ENCODE measurements at places on chromosomes 5 and 9.

- H3K27me3 ChIP-seq: no peaks in the 10 kb centered on the region
- H3K4me3 ChIP-seq: no peak overlapping the region
- no peaks in the 10 kb centered on the region for H3K4me1 ChIP-seq
- no peaks in the 10 kb centered on the region for H3K36me3 ChIP-seq
- no peak overlapping the region for H3K27ac ChIP-seq
- no peak for DNase-seq
Measured at GRCh38 chr5:9381464-9381863, 164.4 kb downstream of the SEMA5A start.

GRCh38 chr9:19156805-19157204 lies 29.5 kb upstream of the PLIN2 start:
- H3K36me3 ChIP-seq: no peaks in the 10 kb centered on the region
- no peak overlapping the region for H3K4me3 ChIP-seq
- H3K4me1 ChIP-seq: peaks cover 16% of the 10 kb centered on the region
- peak overlapping the region; percentile 65 for H3K27ac ChIP-seq

GRCh38 chr5:86929123-86929766 lies 311.5 kb downstream of the COX7C start:
- no peak for DNase-seq
- no peak overlapping the region for H3K27ac ChIP-seq
- no peak overlapping the region for H3K4me3 ChIP-seq
- no peaks in the 10 kb centered on the region for H3K4me1 ChIP-seq
- peaks cover 8% of the 10 kb centered on the region for H3K27me3 ChIP-seq

GRCh38 chr5:6182271-6182815 lies 196.0 kb downstream of the MED10 start:
- no peaks in the 10 kb centered on the region for H3K36me3 ChIP-seq
- H3K27me3 ChIP-seq: peaks cover 2% of the 10 kb centered on the region
- H3K27ac ChIP-seq: no peak overlapping the region
- H3K4me3 ChIP-seq: no peak overlapping the region
- no peaks in the 10 kb centered on the region for H3K4me1 ChIP-seq

GRCh38 chr5:84287951-84288350 lies 96.7 kb downstream of the EDIL3 start:
- H3K4me3 ChIP-seq: no peak overlapping the region
- no peaks in the 10 kb centered on the region for H3K4me1 ChIP-seq
- no peak overlapping the region for H3K27ac ChIP-seq

DNA sequence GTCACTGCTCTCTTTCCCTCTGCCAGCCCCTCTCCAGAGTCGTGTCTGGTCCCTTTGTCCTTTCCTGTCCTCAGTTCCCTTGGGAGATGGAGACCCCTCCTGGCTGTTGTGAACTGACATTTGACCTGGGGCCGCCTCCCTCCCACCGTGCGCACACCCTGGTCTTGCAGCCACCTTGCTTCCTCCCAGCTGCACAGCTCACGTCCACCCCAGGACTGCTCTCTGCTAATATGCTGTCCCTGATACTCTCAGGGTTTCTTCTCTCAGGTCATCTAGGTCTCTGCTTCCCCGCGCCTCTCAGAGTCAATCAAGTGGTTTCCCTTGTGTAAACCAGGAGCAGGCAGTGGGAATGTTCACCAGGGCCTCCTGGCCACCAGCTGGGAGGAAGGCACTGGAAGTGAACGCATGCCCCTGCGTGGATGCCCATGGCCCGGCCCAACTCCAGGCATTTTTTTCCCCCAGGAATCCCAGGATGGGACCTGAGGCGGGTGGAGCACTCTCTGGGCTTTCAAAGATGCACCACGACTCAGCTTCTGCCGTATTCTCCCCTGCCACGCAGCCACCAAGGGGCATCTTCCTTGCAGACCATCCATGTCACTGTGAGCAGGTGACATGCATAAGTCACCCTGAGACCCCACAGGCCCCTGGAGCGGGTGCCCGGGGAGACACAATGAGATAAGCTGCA lies 142.4 kb downstream of the OLFM1 start:
- DNase-seq: no peak
- no peak overlapping the region for H3K4me3 ChIP-seq
- H3K36me3 ChIP-seq: no peaks in the 10 kb centered on the region

GRCh38 chr9:77891128-77891800 lies 140.3 kb downstream of the GNAQ start:
- H3K36me3 ChIP-seq: no peaks in the 10 kb centered on the region
- no peak overlapping the region for H3K27ac ChIP-seq
- H3K27me3 ChIP-seq: no peaks in the 10 kb centered on the region
- peaks cover 7% of the 10 kb centered on the region for H3K4me1 ChIP-seq

DNA sequence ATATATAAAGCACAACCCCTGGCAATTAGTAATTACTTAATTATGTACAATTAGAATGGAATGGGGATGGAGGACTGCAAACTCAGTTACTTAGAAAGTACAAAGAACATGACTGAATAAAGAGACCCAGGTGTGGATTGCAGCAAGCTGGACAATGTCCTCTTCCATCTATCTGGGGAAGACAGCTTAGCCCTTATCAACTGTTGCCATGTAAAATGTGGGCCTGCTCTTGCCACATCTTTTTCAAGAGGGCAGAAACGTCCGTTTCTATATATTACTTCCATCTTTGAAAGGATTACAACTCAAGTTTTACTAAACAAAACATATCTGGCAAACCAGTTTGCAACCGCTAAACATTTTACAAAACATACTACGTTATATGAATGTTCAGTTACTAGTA lies 26.2 kb downstream of the GOLPH3 start:
- H3K36me3 ChIP-seq: peaks cover 4% of the 10 kb centered on the region
- DNase-seq: no peak
- no peaks in the 10 kb centered on the region for H3K27me3 ChIP-seq
- H3K4me3 ChIP-seq: no peak overlapping the region

- peaks cover 56% of the 10 kb centered on the region for H3K4me1 ChIP-seq
- peaks cover 4% of the 10 kb centered on the region for H3K36me3 ChIP-seq
- no peak overlapping the region for H3K27ac ChIP-seq
Measured at GRCh38 chr5:139688751-139689372, 40.7 kb downstream of the CXXC5 start.

DNA sequence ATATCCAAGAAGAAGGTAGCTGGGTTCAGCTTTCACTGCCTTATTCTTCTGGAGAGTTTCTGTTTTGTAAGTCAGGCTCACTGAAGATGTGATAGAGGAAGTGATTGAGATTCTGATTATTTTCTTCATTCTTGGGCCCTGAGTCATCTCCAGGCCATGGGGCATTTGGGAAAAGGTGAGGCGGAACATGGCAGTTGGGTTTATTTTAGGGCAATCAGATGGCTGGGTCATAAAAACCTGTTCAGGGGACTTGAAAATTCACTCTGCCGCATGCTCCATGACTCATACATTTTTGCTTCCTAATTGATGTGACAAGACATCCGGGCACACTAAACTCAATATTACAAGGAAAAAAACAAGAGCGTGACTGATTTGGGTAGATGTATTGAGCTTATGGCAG lies 265.7 kb upstream of the KLF4 start:
- H3K4me1 ChIP-seq: no peaks in the 10 kb centered on the region
- H3K36me3 ChIP-seq: no peaks in the 10 kb centered on the region
- peaks cover 1% of the 10 kb centered on the region for H3K27me3 ChIP-seq
- H3K27ac ChIP-seq: no peak overlapping the region
- H3K4me3 ChIP-seq: no peak overlapping the region
- no peak for DNase-seq

GRCh38 chr5:5979377-5979760 lies 399.0 kb downstream of the MED10 start:
- H3K4me1 ChIP-seq: no peaks in the 10 kb centered on the region
- H3K27ac ChIP-seq: no peak overlapping the region
- no peak for DNase-seq
- H3K27me3 ChIP-seq: peaks cover 4% of the 10 kb centered on the region
- H3K4me3 ChIP-seq: no peak overlapping the region

GRCh38 chr5:66805514-66806430 lies 209.6 kb downstream of the MAST4 start:
- no peak overlapping the region for H3K4me3 ChIP-seq
- no peaks in the 10 kb centered on the region for H3K36me3 ChIP-seq
- no peak overlapping the region for H3K27ac ChIP-seq
- H3K4me1 ChIP-seq: no peaks in the 10 kb centered on the region
- H3K27me3 ChIP-seq: peaks cover 3% of the 10 kb centered on the region

GRCh38 chr5:95406426-95407090 lies 15.4 kb downstream of the FAM81B start:
- H3K4me3 ChIP-seq: no peak overlapping the region
- H3K4me1 ChIP-seq: no peaks in the 10 kb centered on the region
- peaks cover 3% of the 10 kb centered on the region for H3K27me3 ChIP-seq
- no peak for DNase-seq
- H3K27ac ChIP-seq: no peak overlapping the region
- H3K36me3 ChIP-seq: peaks cover 3% of the 10 kb centered on the region

GRCh38 chr5:140549237-140550144 lies 2.0 kb downstream of the EIF4EBP3 start:
- H3K27me3 ChIP-seq: peaks cover 15% of the 10 kb centered on the region
- H3K27ac ChIP-seq: peak overlapping the region; percentile 94
- H3K4me3 ChIP-seq: peak overlapping the region; percentile 82
- H3K4me1 ChIP-seq: peaks cover 50% of the 10 kb centered on the region
- H3K36me3 ChIP-seq: peaks cover 12% of the 10 kb centered on the region
- DNase-seq: no peak

GRCh38 chr5:67747096-67747495 lies 468.5 kb upstream of the PIK3R1 start:
- no peaks in the 10 kb centered on the region for H3K36me3 ChIP-seq
- DNase-seq: no peak
- H3K27me3 ChIP-seq: no peaks in the 10 kb centered on the region
- no peak overlapping the region for H3K4me3 ChIP-seq

- peaks cover 4% of the 10 kb centered on the region for H3K27me3 ChIP-seq
- no peak for DNase-seq
- no peak overlapping the region for H3K4me3 ChIP-seq
- peaks cover 7% of the 10 kb centered on the region for H3K4me1 ChIP-seq
- no peak overlapping the region for H3K27ac ChIP-seq
Measured at GRCh38 chr5:148708854-148709253, 54.5 kb upstream of the HTR4 start.

- no peak for DNase-seq
- H3K27ac ChIP-seq: no peak overlapping the region
- no peaks in the 10 kb centered on the region for H3K27me3 ChIP-seq
- H3K4me3 ChIP-seq: no peak overlapping the region
Measured at GRCh38 chr5:96050273-96050880, 88.7 kb upstream of the ELL2 start.

- no peaks in the 10 kb centered on the region for H3K4me1 ChIP-seq
- no peaks in the 10 kb centered on the region for H3K36me3 ChIP-seq
- H3K27ac ChIP-seq: no peak overlapping the region
- H3K27me3 ChIP-seq: peaks cover 6% of the 10 kb centered on the region
- no peak for DNase-seq
Measured at GRCh38 chr5:147387109-147387508, 122.8 kb downstream of the DPYSL3 start.
